RPMI7951 (cell line): ENCODE measurements at places on chromosomes 5 and 9.

GRCh38 chr9:121637713-121638220 is 13.7 kb upstream of the DAB2IP start:
- peak; percentile 66 for DNase-seq

DNA sequence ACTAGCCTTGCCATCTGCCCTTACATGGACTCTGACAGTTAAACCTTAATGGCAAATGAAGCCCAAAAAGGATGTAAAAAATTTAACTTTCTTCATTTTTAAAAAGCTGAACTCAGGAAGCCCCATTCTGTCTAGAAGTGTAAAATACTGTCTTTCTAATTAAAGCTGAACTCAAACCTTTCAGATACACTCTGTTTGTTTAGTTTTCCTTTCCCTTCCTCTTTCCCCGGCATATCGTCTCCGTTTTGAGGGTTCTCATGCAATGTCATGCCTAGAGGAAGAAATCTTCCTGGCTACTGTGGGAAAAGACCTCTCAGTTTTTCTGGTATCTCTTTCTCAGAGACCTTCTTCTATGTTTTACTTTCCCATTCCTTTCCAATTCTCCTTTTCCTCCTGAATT is 841.5 kb downstream of the DTWD2 start:
- DNase-seq, result no peak

DNA sequence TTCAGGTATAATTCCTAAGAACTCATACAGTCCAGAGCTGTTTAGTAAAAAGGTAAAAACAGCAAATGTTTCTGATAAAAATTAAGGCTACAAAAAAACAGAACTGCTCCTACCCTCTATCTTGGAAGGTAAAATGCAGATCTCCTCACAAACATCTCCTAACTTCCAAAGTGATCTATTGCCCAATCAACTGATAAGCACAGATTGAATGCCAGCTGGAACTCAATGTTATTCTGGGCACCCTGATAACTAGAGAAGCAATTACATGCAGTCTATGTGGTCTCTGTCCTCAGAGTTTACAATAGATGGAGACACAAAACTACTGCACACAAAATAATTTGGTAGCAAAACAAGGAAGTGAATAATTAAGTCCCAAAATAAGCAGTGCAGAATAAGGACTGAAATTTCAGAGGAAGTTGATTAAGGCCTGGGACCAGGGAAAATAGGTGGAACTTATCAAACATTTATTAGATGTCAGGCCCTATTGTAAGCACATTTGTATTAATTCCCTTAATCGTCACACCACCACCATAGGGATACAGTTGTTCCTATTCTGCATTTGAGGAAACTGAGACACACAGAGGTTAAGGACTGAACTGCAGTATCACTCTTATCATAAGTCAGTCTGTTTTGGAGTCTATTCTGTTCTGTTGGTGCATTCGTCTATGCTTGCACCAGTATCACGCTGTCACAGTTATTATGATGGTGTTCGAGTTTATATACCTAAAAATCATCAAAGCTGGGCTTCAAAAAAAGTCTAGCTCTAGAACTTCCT is 102.2 kb upstream of the TARS1 start:
- DNase-seq, result peak; percentile 24

GRCh38 chr5:157468293-157468965 is 8.4 kb downstream of the NIPAL4 start:
- DNase-seq, result no peak

DNA sequence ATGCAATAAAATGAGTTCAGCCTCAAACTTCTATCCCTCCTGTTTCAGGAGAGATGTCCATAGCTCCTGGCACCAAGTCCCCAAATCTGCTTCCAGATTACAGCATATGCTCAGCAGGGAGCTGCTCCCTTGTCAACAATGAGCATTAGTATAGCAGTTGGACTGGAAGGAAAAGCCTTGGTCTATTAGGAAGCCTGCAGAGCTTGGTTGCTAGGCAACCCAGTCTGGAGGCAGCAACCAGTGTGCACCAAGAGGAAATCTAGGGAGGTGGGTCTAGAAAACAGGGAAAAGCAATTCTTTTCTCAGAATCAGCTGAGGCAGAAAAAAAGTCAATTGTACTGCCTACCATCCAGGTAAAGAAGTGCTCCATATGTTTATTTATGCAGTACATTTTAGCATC is 229.5 kb upstream of the NMUR2 start:
- no peak for DNase-seq

GRCh38 chr9:68832861-68833518 is 128.0 kb downstream of the PIP5K1B start:
- DNase-seq, result no peak

- DNase-seq, result peak; percentile 79
Observed at GRCh38 chr5:37837414-37838032, 2.3 kb downstream of the GDNF start.

DNA sequence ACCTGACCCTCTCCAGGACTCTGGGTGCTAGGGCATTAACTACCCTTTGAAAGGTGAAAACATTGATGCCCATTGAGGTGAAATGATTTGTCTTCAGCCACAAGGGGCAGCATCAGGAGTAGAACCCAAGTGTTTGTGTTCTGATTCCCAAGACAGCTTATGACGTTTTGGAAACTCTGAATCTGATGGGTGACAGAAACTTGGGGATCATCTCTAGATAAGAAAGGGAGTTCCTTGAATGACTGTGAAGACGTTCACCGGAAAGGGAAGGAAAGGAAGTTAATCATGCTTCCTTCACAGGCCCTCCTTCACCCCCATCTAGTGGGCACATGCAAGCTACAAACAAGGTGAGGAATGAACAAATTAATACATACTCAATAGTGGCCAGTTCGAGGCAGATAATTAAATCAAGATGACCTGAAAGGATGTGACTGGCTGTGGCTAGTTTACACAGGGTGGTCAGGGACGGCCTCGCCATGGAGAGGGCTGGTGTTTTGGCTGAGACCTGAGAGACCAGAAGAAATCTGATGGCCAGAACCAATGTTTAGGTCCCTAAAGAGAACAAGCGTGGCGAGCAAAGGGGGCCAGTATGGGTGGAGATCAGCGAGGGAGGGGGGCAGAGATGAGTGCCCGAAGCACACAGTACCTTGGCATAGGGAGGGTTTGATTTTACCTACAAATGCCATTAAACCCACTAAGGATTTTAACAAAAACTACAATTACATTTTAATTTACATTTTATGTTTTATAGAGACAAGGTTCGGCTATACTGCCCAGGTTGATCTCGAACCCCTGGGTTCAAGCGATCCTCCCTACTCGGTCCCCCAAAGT is 937 bp upstream of the SLC26A2 start:
- peak; percentile 79 for DNase-seq

DNA sequence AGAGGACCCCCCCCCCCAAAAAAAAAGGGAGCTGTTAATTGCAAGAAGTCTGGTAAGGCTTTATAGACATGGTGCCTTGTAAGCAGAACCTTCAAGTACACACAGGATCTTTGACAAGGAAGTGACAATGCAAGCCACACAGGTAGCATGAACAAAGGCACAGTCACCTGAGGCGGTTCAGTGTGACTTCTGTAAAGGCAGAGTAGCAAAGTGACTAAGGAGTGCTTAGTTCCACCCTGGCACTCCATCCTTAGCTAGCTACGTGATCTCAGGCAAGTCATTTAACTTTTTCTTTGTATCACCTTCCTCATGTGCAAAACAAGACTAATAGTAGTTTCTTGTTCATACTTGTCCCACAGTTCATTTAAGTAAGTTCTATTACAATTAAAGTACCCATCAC is 282.0 kb downstream of the PRELID2 start:
- DNase-seq, result no peak

GRCh38 chr5:760363-761058 is 24.0 kb downstream of the ZDHHC11B start:
- no peak for DNase-seq

DNA sequence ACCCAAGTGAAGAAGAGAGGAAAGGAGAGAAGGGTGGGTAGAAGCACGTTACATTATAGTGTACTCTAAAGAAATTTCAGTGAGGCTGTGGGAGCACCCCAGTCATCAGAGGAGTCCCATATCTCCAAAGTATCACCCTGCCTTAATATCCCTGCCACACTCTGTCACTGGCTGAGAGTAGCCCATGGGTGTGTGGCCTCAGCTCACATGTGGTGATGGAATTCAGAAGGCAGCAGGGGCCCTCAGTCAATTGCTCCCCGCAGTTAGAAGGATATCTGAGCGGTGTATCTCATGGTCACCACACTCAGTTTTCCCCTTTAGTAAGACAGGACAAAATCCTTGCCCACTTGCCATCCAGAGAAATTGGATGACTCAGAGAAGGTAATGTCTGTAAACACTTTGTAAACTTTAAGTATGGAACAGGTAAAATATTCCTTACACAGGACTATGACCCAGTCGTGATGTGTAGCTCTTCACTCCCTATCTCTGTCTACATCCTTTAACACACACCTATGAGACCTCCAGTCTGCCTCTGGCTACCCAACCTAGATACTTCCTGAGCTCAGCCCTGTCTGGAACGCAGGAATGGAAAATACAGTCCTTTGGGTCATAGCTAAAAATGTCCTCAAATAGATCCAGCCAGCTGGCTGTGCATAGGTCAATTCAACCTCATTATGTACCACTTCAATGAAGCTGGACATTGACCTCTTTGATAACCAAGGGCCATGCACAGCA is 24.3 kb upstream of the PLIN2 start:
- no peak for DNase-seq

GRCh38 chr9:11755951-11756350 is 937.2 kb upstream of the TYRP1 start:
- DNase-seq, result no peak

GRCh38 chr9:125631391-125632085 is 75.5 kb downstream of the MAPKAP1 start:
- DNase-seq, result peak; percentile 41

GRCh38 chr5:179762781-179763176 is 30.2 kb downstream of the MAML1 start:
- DNase-seq, result peak; percentile 63

GRCh38 chr9:9997585-9997984 is 615.2 kb downstream of the PTPRD start:
- no peak for DNase-seq
